ENCODE measurements at places on chromosomes 5 and 9. TPM values are rescaled to one million over a fixed set of nuclear protein-coding genes. Genes with fewer than 3 reads are reported as not detected.
A peak's percentile ranks its signal among the peaks of the same experiment; 100 is the strongest.

The ATP6V1G1 gene
- 85.8 TPM for total RNA-seq

GRCh38 chr5:151093476-151093889 lies 12.6 kb upstream of the TNIP1 start:
- no peak for DNase-seq

GRCh38 chr5:43221502-43221901 lies 29.5 kb downstream of the NIM1K start:
- no peak for DNase-seq

GRCh38 chr9:25677301-25678146 lies 720 bp downstream of the TUSC1 start:
- DNase-seq: peak; percentile 36

DNA sequence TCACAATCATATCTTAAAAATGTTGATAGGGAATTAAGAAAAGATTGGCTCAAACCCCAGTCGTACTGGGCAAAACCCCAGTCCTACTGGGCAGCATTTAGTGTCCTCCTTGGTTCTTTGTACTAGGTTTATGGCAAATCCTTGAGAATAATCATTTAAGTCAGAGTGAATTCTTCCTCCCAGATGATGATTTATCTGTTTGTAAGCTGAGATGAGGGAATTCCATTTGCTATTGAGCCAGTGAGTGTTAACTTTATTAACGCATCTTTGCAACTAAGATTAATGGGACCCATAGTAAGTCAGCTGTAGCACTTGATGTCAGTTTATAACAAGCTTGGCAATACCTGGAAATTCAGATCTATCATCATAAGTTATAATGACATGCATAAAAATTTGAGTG lies 821.8 kb upstream of the DMAC1 start:
- DNase-seq: no peak

GRCh38 chr9:104094534-104095015 lies 466 bp downstream of the SMC2 start:
- DNase-seq: no peak

GRCh38 chr5:107272954-107273353 lies 397.8 kb downstream of the EFNA5 start:
- peak; percentile 73 for DNase-seq

DNA sequence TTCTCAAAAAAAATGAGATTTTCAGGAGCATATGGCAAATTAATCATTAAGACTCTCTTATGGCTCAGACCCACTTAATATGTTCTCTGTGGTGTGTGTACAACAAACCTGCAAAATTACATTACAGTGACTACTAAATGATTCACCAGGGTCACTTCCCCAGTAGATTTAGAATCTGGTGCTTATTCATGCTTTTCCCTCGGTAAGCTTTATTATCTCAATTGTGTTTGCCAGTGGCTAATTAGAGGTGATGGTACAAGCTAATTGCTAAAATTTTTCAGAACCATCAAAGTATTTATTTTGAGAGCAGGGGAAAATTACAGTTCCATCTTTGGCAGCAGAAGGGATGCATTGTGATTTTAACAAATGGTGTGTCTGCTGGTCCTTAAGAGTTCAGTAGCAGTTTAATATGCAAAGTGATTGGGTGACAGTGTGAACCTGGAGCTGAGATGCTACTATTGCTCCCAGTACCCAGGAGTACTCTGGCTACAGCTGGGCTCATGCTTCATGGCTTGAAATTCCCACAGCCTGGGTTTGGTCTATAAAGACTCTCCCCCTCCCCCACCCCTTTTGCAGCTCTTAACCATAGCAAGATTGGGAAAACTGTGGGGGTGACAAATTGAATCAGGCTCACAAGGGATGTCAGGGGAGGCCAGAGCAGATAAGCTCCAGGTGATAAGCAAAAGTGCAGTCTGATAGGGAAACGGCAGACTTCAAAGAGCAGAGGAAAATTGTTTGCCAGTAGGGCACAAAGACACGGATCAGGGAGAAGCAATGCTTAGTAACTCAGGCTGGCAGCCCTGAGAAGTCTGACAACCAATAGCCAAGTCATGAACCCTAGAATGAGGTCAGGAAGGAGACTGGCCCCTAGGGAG lies 92.8 kb upstream of the RAD23B start:
- DNase-seq: no peak

GRCh38 chr9:33455945-33456344 lies 8.6 kb upstream of the AQP3 start:
- DNase-seq: no peak

DNA sequence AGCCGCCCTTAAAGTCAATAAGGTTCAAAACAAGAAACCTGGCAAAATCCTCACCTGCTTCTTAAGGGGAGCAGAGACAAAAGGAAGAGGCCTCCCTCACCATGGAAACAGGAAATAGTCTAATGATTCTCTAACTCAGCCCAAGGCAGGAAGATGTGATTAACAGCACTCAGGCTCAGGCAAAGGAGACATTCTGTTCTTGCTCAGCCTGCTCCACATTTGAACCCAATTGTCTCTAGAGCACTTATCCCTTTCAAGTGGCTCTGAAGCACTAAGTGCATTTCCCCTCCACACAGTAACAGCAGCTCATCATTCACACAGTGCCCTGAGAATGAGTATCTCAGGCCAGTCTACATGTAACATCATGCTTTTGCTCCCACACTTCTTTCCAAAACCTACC lies 72.3 kb downstream of the NIPSNAP3B start:
- DNase-seq: no peak

DNA sequence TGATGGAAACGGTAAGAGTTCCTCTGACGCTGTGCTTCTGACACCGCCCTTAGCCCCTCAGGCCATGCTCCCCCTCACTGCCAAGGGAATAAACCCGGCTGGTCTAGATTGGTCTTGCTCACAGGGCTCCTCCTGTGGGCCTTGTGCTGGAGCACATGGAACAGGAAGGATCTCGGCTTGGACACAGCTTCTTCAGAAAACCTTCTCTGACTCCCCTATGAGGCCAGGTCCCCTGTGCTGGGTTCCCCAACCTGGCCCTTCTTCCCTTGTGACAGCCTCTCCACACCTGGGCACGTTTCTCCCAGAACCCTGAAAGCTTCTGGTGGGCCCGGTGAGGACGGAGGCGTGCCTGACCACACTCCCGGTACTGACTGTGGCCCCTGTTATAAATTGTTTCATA lies 8.2 kb downstream of the SPATA31E1 start:
- no peak for DNase-seq

DNA sequence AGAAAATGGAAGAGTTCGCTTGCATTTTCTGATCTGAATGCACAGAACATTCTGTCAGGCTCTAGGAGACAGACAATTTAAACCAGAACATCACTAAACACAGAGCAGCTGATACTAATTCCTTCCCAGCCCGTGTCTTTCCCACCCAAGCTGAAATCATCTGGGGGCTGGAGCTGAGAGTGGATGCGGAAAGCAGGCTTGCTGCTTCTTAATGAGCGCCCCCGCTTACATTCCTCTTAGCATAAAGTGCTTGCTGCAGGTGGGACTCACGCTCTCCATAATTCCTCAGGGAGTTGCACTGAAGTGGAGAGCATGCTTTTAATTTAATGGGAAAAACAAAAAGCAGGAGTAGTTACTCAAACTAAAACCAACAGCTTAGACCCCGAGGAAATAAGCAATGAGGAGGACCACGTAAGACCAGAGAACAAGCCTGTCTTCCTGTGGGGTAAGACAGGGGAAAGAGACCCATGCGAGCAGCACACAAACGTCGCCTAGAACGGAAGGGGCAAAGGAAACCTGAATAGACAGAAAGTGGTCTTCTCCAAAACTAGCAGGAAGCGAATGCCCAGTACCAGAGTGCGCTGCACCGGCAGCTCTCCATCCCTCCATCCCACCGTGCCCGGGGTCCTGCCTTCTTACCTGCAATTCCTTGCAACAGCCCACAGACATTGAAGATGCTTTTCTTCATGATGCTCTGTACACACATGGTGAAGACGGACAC lies 139.3 kb downstream of the LHFPL2 start:
- no peak for DNase-seq

GRCh38 chr5:124849774-124850173 lies 103.3 kb upstream of the ZNF608 start:
- DNase-seq: no peak

DNA sequence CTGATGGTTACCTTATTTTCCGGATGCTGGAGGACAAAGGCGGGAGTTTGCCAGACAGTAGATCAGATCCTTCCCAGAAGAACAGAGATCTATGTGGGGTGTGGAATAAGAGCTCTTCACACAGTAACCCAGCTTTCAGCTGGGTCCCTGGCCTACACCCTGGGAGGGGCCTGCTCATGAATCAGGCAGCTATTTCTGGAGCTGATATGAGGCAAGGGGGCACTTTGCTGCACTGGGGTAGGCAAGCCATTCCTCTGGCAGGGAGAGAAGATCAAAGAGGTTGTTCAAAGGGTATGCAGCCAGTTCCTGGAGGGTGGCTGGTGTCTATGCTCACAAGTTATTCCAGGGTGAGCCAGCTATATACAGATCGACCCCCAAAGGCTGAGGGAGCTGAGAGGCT lies 48.6 kb downstream of the CYSTM1 start:
- no peak for DNase-seq

DNA sequence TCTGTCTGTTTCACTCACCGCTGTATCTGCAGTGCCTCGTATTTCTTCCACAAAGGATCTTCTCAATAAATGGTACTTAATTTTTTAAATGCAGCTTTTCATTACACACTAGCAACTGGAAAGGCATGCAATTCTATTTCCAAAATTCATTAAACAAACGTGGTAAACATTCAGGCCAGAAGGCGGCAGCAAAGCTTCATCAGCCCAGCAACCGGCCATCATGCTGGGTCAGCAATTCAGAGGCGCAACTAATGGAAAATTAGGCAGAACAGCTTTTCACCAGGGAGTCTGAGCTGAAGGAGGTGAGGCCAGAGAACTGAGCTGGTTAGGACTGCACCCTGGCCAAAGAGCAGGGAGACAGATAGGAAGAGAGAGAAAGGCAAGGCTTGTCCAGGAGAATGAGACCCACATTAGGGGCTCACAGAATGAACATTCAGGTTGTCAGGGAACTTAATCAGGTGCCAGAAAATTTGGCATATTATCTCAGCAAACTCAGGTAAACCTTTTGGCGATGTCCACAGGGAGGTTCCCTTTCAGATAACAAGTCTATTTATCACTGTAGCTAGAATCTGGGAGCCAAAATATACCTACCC lies 17.7 kb upstream of the RNF180 start:
- peak; percentile 45 for DNase-seq

GRCh38 chr5:108143581-108143980 lies 238.3 kb downstream of the FBXL17 start:
- no peak for DNase-seq

All from dermis microvascular lymphatic vessel endothelial cell (primary cell).